ENCODE measurements at places on chromosomes 7 and 10.
A peak's percentile ranks its signal among the peaks of the same experiment; 100 is the strongest.

DNA sequence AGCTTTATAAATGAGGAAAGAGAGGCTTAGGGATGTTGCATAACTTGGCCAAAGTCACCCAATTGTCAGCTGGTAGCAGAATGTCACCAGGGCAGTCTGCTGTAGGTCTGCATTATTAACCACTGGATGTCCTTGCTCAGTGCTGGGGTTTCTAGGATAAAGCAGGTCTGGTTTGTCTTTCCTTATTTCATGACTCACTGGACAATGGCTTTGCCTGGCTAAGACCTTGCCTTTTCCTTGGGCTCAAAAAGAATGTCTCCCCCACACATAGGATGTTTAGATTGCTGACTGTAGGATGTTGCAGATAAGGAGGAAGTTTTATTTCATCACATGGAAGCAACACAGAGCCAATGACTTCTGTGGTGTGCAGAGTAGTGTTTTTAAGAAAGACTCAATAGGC is 29.4 kb downstream of the WDFY4 start:
- DNase-seq: no peak

DNA sequence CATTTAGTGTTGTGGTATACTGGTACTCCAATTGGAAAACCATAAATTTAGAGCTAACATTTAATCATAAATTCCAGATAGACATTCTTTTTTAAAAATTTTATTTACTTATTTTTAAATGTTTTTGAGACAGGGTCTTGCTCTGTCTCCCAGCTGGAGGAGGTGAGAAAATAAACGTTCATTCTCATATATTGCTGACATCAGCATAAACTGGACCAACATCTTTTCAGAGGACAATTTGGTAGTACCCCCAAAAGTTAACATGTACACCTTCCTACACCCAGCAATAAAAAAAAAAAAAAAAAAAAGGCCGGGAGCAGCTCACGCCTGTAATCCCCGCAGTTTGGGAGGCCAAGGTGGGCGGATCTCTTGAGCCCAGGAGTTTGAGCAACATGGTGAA is 5.2 kb downstream of the TAS2R60 start:
- no peak for DNase-seq

- no peak for DNase-seq
Measured at GRCh38 chr10:4111643-4112042, 326.6 kb upstream of the KLF6 start.

GRCh38 chr10:13518076-13518692 is 10.6 kb downstream of the BEND7 start:
- DNase-seq: no peak

DNA sequence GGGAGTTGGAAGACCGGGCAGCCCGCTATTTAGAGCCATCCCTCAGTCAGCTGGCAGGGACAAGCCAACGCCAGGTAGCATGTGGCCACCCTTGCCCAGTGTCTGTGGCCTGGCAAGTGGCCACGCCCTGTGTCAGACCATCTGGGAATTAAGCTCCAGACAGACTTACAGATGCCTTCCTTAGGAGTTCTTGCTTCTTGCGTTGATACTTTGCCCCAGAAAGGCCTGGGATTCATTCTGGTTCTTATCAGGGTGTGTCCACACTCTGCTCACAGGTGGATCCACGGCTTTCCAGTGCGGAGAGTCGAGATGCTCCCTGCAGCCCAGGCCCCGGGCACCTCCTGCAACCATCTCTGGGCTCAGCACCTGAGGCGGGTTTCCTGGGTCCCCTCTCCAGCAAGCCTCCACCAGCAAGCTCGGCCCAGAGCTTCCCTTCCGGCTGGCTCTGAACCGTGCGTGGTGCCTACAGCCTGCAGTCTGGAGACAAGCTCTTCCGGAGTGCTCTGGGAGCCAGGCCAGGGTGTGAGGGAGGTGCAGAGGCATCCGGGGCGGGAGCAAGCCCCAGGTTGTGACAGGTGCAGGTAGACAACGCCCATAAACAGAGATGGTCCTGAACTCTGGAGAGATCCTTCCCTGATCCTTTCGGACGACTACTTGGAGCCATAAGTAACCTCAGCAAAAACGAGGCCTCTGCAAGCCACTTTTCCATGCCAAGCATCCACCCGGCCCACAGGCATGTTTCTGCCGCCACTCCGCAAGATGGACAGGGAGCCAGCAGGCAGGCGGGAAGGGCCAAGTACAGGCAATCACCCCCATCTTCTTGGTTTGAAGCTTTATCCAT is 32.3 kb upstream of the PPIF start:
- DNase-seq: no peak

DNA sequence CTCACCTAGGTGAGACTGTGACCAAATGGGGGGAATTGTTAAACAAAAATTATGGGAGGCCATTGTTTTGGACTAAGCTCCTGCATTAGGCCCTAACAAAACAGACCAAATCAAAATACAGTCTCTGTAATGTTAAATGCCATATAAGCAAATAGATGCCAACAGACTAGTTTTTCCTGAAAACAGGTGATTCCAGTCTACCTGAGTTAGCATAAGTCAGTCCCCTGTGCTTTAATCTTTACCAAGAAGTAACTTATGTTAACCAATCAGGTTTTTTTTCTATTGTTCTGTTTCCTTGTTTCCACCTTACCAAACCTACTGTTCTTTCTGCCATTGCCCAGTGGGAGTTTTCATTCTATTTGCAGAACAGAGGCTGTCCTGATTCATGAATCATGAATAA is 48.0 kb downstream of the PDZD8 start:
- no peak for DNase-seq

- no peak for DNase-seq
Measured at GRCh38 chr7:90605055-90605454, 8.9 kb downstream of the CDK14 start.

- peak; percentile 68 for DNase-seq
Measured at GRCh38 chr10:117217196-117217761, 20.0 kb downstream of the KCNK18 start.

- no peak for DNase-seq
Measured at GRCh38 chr10:14459665-14460064, 128.9 kb upstream of the FRMD4A start.

GRCh38 chr10:86943316-86944030 is 13.9 kb downstream of the MMRN2 start:
- peak; percentile 60 for DNase-seq

DNA sequence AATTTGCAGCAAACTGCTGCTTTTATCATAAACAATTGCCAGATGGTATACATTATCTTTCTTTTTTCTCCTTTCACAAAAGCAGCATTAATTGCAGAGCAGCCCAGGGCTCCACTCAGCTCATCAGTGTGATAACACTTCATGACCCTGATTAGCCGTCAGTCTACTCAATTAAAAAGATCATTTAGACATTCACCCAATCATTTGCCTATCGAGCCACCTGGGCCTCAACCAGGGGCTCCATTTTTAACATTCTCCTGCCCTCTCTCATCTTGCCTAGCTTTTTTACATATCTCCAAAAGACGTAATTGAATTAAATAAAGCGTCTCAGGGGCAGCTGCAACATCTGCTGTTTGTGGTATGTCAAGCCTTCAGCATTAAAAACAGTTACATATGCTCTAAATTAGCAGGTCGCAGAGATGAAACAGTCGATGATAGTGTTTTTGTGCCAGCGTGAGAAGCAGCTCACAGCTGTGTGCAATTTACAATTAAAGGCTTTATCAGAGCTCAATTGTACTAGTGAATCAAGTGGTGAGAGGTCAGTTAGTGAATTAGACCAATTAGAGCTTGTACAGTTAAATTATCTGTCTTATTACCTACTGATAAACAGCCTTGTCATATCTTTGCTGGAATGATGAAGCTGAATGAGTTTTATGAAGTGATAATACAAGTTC is 522.5 kb downstream of the ETV1 start:
- DNase-seq: no peak

- DNase-seq: no peak
Measured at GRCh38 chr10:13674645-13675588, 88.2 kb downstream of the PRPF18 start.

GRCh38 chr10:23155169-23155568 is 36.9 kb upstream of the PTF1A start:
- DNase-seq: no peak

DNA sequence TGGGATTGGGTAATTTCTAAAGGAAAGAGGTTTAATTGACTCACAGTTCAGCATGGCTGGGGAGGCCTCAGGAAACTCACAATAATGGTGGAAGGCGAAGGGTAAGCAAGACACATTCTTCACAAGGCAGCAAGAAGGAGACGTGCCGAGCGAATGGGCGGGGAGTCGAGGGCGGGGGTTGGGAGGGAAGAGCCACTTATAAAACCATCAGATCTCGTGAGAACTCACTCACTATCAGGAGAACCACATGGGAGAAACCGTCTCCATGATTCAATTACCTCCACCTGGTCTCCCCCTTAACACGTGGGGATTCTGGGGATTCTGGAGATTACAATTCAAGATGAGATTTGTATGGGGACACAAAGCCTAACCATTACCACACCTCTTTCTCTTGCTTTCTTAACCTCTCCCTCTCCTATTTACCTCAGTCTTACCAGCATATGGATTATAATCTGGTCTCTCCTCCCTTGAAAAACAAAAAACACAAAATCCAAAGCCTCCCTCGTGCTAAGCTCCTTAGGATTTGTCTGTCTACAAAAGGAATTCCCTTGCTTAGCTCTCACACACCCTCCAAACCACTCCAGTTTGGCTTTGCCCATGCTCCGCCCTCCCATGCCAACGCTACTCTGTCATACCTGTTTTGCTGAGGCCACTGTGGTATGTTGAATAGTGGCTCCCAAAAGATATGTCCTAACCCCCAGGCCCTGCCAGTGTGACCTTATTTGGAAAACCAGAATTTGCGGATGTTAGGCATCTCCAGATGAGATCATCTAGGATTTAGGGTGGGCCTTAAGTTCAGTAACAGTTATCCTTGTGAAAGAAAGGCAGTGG is 19.6 kb upstream of the EFCAB10 start:
- no peak for DNase-seq

DNA sequence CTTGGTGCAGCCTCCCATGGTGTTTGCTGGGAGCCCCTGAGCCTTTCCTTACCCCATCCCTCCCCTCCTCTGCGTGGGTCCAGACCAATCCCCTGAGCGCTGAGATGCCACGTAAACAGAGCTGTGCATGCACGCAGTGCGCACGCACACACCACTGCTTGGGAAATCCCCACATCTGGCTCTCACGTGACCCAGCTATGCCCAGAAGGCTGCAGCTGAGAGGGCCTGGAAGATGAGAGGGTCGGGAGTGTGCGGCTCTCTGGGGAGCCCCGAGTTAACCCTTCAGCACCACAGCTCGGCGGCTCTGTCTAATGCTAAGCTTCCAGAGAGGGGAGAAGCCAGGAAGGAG is 177.2 kb downstream of the SH3PXD2A start:
- DNase-seq: peak; percentile 95

GRCh38 chr10:112080231-112080630 is 103.3 kb downstream of the GPAM start:
- DNase-seq: no peak

DNA sequence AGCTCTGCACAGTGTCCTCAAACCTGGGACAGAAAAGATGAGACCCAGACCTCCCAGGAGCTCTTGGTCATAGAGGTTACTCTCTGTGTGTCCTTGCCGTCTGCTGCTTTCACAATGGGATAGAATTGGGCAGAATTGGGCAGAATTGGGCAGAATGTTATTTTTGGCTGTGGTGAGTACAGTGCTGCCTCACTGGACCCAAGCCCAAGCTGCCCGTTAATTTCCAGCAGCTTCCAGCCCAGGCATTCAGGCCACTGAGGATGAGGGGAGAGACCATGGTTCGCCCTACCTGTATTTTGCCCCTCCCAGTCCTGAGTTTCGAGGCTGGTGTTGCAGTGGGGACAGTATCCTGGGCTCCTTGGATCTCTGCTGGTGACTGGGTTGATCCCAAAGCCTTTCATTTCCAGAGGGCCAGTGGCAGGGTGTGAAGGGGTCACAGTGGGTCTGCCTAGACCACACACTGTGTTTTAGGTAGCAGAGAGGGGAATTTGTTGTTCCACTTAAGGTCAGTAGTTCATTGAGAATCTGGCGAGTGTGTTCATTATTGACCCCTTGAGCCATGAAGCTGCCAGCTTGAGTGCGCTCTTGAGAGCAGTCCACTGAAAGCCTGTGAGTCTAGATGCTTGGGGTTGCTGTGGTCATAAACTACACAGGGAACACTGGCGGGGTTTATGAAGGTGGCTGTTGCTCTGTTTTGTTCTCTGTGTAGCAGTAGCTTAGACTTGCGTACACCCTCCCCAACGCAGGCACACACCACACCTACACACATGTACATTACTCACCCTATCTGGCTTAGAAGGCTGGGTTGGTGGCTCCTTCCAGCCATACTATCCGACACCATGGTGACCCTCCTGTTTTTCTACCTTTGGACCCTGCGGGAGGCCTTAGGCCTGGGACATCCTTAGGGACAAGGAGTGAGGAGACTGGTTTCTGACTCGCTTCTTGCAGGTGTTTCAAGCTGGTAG is 23.5 kb downstream of the NACAD start:
- no peak for DNase-seq

DNA sequence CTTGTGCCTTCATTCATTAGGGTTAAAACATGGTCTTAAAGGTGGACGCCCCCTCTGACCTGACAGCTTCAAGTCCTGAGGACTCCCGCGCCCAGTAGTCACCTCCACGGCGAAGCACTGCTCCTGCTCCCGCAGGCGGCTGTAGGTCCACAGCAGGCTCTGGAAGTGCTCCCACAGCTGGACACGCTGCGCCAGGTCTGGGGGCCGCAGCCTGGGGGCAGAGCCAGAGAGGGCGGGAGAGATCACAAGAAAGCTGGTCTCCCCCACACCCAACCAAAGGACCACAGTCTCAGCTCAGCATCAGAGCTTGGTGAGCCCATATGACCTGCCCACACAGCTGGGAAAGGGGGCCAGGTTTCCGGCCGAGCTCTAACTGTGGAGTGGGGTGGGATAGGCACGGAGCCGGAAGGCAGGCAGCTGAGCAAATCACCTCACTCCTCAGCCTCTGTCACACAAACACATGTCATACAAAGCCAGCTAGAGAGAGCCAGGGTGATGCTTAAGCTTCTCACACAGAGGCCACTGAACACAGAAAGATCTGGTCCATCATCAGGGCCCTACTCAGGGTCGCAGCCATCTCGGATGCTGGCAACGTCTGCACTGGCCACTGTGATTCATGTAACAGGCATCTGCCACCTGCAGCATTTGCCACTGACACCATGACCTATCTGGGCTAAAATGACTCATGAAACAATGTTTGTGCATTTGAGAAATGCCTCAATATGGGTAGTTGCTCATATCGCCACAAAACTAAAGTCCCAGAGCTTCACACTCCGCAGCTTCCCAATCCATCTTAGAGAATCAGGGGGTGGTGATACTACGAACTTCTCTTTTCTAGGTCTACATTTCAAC is 12.6 kb downstream of the HPS1 start:
- no peak for DNase-seq

All from activated effector memory CD4-positive, alpha-beta T cell treated with anti-CD3 and anti-CD28 coated beads, Interleukin-2, amount 50 U/mL, for 16 hours (primary cell).